ENCODE measurements at places on chromosomes 13 and 19. TPM values are rescaled to one million over a fixed set of nuclear protein-coding genes. Genes with fewer than 3 reads are reported as not detected.

- H3K27ac ChIP-seq = no peak overlapping the region
- H3K4me1 ChIP-seq = no peaks in the 10 kb centered on the region
- H3K36me3 ChIP-seq = no peaks in the 10 kb centered on the region
- H3K4me3 ChIP-seq = no peak overlapping the region
- DNase-seq = no peak
Measured at GRCh38 chr13:25753976-25754375, 297.8 kb downstream of the SHISA2 start.

The POLR2E gene
- 171 TPM for total RNA-seq

- no peak overlapping the region for H3K4me3 ChIP-seq
- peaks cover 2% of the 10 kb centered on the region for H3K4me1 ChIP-seq
- no peaks in the 10 kb centered on the region for H3K27me3 ChIP-seq
Measured at GRCh38 chr13:112981451-112981850, 12.4 kb downstream of the MCF2L start.

The IFNL1 gene
- total RNA-seq = 0.50 TPM

DNA sequence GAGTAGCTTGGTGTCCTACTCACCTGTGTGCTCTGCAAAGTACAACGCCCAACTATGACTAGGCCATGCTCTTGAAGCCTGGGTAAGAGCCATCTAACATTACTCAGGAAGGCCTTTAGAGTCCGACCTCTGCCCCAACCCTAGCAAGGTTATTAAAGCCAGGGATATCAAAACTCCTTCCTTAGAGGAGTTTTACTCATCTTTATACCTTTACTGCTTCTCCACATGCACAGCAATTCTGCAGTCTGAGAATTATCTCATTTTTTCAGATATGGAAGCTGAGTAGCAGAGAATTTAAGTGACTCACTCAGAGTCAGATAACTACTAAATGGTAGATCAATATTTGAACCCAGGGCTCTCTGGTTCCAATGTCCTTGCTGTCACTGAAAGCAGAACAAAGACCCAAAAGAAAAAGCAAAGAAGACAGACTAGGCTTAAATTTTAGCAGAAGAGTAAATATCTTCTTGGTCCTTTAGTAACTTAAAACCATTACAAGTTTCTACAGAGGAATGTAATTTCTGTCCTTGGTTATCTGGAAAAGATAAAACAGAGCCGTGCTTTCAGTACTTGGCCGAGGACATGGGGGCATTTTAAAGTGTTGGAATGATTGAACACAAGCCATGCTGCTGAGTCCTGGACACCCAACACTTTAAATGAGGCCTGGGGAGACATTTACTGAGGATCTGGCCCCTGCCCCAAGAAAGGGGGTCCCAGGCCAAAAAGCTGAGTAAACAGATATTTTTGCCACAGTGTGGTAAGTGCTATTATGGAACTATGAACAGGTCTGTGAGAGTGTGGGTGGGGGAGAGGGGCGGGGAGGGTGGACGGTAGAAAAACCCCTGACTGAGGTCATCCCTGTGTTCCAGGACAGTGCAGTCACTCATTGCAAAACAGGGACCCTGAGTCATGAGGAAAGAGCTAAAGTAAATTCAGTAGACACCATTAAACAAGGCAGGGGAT lies 18.4 kb upstream of the KPNA3 start:
- H3K4me1 ChIP-seq = no peaks in the 10 kb centered on the region
- no peaks in the 10 kb centered on the region for H3K36me3 ChIP-seq
- H3K27me3 ChIP-seq = peaks cover 6% of the 10 kb centered on the region
- DNase-seq = no peak

GRCh38 chr19:46721269-46722003 lies 4.5 kb upstream of the PRKD2 start:
- no peak for DNase-seq
- H3K4me3 ChIP-seq = no peak overlapping the region
- peaks cover 22% of the 10 kb centered on the region for H3K4me1 ChIP-seq
- no peaks in the 10 kb centered on the region for H3K27me3 ChIP-seq

The IRGQ gene
- total RNA-seq = 16.4 TPM

- H3K36me3 ChIP-seq = no peaks in the 10 kb centered on the region
- no peaks in the 10 kb centered on the region for H3K27me3 ChIP-seq
- peaks cover 12% of the 10 kb centered on the region for H3K4me1 ChIP-seq
- no peak overlapping the region for H3K4me3 ChIP-seq
Measured at GRCh38 chr19:35061583-35062373, 20.3 kb downstream of the HPN start.

DNA sequence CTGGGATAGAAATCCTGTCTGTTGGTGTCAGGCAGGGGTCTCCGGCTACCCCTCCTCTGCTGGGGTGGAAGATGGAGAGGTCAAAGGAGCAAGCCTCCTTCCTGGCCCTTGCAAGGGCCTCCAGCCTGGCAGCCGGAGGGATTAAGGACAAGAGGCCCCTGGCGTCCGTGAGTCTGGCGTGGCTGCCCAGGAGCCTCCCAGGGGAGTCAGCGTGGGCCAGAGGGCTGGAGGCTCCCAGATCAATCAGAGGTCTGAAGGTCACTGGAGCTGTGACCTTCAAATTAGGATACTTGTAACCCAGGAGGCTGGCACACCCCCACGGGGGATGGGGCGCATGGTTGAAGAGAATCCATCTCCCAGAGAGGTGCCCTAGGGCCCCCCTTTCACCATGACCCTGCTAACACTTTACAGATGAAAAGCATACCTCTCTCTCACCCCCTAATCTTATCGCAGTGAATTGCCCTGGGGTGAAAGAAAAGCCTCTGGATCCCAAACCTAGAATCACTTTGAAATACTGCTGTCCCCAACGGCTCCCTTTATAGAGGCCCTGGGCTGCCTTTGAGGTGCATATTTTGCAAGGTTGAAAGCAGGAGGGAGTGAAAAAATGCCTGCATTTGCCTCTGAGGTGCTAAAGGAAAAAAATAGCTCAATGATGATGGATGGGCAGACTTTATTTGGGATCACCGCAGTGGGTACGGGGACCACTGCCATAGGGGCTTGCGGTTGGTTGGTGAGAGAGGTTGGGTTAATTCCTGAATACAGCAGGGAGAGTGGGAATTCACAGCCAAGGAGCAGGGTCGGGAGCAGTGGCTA lies 44.9 kb upstream of the PEG3 start:
- no peak for DNase-seq
- H3K36me3 ChIP-seq = peaks cover 7% of the 10 kb centered on the region
- H3K27me3 ChIP-seq = no peaks in the 10 kb centered on the region
- H3K4me1 ChIP-seq = no peaks in the 10 kb centered on the region
- H3K27ac ChIP-seq = no peak overlapping the region

- no peak overlapping the region for H3K4me3 ChIP-seq
- peaks cover 27% of the 10 kb centered on the region for H3K27me3 ChIP-seq
- H3K36me3 ChIP-seq = no peaks in the 10 kb centered on the region
- H3K4me1 ChIP-seq = peaks cover 5% of the 10 kb centered on the region
- DNase-seq = no peak
- H3K27ac ChIP-seq = no peak overlapping the region
Measured at GRCh38 chr19:17458970-17459369, 1.8 kb downstream of the NXNL1 start.

GRCh38 chr13:75813323-75813722 lies 177.2 kb downstream of the LMO7 start:
- no peak for DNase-seq
- H3K27me3 ChIP-seq = no peaks in the 10 kb centered on the region
- H3K4me1 ChIP-seq = peaks cover 5% of the 10 kb centered on the region
- H3K27ac ChIP-seq = no peak overlapping the region
- no peaks in the 10 kb centered on the region for H3K36me3 ChIP-seq
